Daoy (cell line): ENCODE measurements at places on chromosomes 13 and 19.

DNA sequence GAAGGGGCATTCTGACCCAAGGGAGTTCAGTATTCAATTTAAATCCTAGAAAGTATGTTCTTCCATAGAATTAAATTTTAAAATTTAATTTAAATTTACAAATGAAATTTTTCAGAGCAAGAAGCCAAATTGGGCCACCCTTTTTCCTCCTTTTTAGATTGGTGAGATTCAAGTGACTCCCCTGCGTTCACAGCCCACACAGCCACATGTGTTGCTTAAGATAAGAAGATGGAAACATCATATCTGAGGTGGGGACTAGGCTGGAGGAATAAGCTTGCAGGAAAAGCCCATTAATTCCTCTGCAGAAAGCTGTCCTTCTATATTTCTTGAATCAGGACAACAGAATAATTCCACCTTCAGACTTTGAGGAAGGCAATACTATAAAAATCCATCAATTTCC lies 392.7 kb upstream of the ZNF507 start:
- no peak for DNase-seq

DNA sequence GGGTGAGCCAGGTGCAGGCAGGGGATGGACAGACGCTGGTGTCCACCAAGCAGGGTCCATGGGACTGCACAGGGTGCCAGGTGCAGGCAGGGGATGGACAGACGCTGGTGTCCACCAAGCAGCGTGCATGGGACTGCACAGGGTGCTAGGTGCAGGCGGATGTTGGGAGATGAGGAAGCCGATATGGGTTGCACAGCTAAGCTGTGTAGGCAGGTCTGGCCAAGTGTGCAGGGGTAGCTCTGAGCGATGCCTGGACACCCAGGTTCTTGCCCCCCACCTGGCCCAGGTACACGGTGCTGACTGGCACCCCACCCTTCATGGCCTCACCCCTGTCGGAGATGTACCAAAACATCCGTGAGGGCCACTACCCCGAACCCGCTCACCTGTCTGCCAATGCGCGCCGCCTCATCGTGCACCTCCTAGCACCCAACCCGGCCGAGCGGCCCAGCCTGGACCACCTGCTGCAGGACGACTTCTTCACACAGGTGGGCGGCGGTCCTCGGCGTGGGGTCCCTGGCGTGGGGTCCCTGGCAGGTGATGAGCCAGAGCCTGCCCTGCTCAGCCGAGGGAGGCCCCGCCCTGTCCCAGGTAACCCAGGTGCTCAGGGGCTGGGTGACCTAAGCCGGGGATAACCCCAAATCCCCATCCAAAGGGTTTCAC lies 3.9 kb downstream of the PLK5 start:
- no peak for DNase-seq

- DNase-seq = peak; percentile 68
Observed at GRCh38 chr19:1223018-1223855, 14.6 kb downstream of the CBARP start.

DNA sequence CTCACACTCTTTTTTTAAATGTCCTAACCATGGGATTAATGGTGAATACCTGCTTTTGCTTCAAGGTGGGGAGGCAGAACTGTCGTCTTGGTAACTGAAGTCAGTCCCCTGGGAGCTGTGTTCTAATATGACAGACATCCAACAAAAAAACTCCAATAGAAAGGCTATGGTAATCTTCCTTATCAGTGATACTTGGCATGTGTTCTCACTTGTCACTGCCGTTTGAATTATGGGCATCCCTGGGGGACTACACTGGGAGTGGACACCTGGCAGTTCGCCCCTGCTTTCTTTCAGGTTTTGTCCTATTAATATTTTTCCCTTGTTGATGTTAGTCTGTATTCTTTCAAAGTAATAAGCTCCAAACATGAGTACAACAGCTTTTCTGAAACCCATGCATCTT lies 252.6 kb downstream of the SLITRK5 start:
- DNase-seq = no peak

- peak; percentile 9 for DNase-seq
Observed at GRCh38 chr13:108269601-108270328, at the start of gene TNFSF13B. TNFSF13B (plus strand) TSS chr13:108269718; CDS start chr13:108269896, 178 bp downstream.

GRCh38 chr19:57850553-57851017 lies 926 bp downstream of the ZNF587 start:
- DNase-seq = peak; percentile 47

DNA sequence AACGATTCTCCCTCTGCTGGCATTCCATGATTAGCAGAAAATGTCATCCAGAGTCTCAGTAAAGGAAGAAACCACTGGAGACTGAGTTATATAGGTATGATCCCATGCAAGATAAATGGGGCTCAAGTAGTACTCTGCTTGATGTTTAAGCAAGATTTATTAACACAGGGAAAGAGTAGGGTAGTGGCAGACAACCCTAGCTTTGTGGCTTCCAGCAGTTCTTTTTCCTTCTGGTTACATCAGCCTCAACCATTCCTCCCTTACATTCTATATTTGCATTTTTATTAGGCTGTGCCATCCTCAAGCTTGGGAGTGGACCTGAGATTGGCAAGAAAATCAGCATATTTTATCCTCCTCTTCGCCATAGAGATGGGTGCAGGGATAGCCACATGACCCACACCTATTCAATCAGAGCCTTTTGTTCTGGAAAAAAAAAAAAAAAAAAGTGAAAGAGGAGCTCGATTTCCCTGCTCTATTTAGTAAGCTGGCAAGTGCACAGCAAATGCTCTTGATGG lies 402.1 kb downstream of the ZNF536 start:
- no peak for DNase-seq

DNA sequence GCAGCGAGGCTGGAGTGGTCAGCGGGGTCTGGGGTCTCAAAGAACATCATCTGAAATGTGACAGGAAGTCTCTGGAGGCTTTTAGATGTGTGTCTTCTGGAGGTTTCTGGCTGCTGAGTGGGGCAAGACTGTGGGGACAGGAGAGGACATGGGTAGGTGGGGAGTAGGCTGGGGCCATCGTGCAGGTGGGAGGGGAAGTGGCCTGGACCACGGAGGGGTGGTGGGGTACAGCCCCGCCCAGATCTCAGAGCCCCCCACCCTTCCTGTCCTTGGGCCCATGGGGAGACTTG lies 6.2 kb downstream of the AP1M1 start:
- no peak for DNase-seq

DNA sequence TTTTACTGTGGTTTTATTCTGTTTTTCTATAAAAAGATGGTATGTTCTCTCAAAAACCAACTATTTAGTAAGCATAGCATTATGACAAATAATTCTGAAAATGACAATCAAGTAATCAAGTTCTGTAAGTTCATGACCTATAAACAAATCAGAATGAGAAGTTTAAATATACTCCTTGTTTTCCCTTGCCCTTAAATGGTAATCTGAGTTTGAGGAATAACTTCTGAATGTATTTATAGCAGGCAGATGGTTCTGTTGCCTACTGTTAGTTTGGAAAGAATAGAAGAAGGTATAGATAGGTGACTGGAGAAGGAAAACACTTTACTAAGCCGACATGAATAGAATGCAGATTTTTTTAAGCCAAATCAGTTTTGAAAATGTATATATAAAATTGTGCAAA lies 63.9 kb downstream of the POSTN start:
- no peak for DNase-seq

DNA sequence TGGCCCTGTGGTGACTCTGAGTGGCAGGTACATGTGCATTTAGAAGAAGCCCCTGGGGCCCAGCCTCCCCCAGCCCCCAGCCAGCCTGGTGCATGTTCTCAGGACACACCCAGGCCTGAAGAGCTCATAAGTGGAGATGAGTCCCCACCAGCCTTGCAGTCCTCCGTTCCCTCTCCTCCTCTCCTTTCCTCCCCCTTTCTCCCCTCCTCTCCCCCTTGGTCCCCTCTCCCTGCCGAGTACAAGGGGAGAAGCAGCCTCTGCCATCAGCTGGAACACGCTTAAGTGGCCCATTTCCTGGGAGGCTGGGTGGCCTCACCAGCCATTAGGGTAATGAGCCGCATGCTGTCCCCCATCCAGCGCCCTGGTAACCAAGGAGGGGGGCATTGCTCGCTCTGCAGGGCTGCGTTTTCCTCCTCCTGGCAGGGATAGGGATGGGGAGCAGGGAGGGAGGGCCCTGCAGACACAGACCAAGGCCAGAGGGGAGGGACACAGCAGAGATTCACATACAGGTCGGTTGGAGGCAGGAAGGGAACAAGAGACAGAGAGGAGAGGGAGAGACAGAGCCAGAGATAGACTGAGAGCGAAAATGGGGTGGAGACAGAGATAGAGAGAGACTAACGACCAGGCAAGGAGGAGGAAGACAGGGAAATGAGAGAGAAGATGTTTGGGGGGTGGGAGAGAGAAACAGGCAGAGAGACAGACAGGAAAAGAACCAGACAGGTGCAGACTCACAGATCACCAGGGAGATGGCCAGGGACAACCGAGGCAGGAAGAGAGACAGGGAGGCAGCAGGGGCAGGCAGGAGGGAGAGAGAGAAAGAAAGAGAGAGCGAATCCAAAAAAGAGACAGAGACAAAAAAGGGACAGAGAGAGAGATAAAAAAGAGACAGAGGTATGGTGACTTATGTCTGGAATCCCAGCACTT lies 19.3 kb upstream of the DPP9 start:
- no peak for DNase-seq

DNA sequence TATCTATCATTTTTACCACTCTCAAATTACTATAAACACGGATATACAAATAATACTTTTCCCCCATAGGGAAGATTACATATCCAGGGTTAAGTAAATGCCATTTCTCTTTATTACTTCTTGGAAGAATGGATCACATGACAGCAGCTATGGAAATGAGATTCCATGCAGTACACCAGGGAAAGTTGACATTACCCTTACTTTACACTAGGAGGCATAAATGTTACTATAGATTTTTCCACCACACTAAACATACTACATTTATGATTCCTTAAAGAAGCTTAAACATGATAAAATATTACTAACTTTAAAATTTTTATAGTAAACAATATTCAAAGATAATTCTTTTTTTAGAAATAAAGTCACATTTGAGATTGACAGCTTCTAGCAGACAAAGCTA lies 611.4 kb downstream of the PCDH9 start:
- no peak for DNase-seq

DNA sequence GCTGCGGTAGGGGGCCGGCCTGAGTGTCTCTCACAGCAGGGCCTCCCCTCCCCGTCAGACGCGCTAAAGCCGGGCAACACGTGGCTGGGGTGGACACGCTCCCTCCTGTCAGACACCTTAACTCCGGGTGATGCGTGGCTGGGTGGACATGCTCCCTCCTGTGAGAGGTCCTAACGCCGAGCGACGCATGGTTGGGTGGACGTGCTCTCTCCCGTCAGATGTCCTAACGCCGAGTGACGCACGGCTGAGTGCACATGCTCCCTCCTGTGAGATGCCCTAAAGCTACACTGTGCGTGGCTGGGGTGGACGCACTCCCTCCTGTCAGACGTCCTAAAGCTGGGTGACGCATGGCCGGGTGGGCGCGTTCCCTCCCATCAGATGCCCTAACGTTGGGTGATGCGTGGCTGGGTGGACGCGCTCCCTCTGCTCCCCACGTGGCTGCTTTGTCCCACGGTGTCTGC lies 126.1 kb upstream of the MCF2L start:
- DNase-seq = no peak

- DNase-seq = no peak
Observed at GRCh38 chr13:31880851-31881494, 141.6 kb downstream of the RXFP2 start.

DNA sequence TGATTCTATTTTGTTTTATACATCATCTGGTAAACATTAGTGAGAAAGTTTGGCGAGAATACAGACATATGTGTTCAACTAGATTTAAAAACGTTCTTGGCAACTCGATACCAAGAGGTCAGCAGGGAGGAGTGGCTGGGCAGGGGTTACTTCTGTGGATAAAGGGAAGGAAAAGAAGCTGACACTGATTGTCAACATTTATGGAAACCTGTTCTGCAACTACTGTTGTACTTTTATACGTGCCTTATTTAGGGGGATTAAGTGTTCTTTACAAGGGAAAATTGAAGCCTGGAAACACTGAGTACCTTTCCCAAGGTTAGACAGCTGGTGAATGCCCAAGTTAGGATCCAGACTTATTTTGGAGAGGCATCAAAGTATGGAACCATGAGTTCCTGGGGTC lies 65.0 kb downstream of the MTUS2 start:
- DNase-seq = no peak

DNA sequence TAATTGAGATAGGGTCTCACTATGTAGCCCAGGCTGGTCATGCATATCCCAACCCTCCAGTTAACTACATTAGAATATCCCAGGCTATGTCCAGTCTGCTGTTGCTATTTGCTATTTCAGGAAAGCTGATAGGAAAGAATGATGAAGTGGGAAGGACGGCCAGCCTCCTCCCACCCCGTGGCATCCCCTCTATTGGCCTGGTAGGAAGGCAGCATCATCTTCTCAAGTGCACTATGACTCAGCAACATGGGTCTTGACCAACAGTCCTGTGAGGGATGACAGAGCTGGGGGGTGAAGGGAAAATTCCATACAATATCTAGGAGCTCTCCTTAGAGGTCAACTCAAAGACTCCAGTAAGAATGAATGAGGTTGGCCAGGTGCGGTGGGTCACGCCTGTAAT lies 48.0 kb upstream of the ABCC4 start:
- DNase-seq = peak; percentile 21

DNA sequence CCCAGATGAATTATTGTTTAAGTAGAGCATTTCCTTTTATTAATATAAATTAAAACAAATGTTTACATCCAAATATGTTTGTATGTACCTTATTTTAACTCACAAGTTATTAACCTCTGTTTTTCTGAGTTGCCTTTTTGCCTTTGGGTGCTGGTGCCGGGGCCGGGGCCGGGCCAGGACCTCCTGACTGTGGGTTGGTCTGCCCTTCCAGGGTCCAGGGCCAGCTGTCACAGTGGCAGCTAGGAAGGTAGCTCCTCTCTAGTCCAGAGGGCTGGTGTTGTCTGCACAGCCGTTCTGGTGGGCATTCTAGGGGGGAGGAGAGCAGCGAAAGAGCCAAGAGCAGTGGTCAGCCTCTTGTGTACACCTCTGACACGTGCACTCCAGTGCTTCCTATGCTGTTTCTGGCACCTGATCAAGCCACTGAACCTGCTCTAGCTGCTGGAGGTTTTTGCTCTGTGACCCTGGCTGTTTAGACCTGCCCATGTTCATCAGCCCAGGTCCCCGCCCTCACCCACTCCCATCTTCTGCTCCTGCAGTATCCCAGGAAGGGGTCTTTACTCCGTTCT lies 2.0 kb upstream of the UBA2 start:
- no peak for DNase-seq
